ENCODE measurements at places on chromosomes 6 and 20.

- DNase-seq: no peak
Measured at GRCh38 chr6:119352001-119352400, 2.4 kb upstream of the MAN1A1 start.

GRCh38 chr6:18367371-18367770 is 19.8 kb upstream of the RNF144B start:
- no peak for DNase-seq

DNA sequence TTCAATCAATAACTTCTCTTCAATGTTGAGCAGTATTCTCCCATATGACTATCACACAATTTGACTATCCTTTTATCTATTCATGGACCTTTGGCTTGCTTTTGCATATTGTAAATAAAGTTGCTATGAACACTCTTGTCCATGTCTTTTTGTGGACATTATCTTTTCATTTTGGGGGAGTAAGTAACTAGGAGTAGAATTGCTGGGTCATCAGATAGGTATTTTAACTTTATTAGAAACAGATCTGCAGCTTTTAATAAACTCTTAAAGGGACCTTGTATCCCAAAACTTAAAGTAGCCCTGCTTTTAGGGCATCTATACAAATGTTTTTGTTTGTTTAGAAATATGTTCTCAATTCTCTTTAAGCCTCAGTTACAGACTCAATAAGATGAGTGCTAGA is 614.2 kb upstream of the CITED2 start:
- DNase-seq: no peak

DNA sequence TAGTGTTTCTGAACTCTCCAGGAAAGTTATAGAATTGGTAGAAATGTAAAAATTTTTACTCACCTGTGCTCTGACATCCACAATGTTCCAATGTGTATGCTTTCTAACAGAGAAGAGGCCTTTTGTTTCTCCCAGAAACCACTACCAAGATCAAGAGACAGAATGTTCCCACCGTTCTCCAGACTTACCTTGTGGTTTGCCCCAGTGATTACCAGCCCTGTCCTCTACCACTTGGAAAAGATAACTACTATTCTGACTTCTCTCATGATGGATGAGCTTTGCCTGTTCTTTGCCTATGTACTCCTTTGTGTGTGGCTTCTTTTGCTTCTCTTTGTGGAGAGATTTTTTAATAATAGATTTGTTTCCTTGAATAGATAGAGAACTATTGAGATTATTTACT is 173.0 kb upstream of the SCGN start:
- no peak for DNase-seq

GRCh38 chr6:11810039-11810541 is 31.5 kb upstream of the ADTRP start:
- DNase-seq: peak; percentile 69

DNA sequence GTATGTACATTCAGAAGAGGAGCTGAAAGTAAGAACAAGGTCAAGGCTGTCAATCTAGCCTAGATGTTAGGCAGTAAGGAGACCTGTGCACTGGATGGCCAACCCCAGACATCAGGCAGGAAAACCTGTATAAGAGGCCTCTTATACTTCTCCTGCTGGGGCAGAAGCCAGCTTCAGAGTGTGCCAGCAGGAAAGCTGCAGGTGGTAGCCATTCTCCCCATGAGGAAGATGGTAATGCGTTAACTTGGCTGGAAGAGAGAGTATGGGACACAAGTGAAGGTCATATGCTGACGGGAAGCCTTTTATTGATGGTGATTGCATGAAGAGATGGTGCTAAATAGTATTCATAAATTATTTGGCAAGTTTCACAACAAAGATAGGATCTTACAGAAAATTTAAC is 20.6 kb downstream of the NHLRC1 start:
- DNase-seq: no peak

DNA sequence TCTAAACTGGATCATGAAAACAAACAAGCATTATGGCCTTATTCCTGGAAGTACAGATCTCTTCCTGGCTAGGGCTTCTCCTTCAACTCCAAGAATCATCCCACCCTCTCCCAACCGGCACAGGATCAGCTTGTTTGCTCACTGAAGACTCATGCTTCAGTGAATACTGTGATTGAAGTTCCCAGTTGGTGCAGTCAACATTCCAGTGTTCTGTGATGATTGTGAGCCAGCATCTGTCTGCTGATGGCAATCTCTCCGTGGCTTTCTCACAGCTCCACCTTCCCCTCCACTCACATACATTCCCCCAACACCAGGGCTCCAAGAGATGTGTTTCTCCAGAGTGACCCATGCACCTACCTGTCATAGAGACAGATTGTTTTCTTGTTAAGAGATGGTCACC is 421.3 kb upstream of the BTBD3 start:
- DNase-seq: no peak

GRCh38 chr6:61809004-61809595 is 476.9 kb downstream of the KHDRBS2 start:
- DNase-seq: peak; percentile 64

GRCh38 chr6:125994670-125995488 is 8.5 kb downstream of the TRMT11 start:
- DNase-seq: peak; percentile 9

DNA sequence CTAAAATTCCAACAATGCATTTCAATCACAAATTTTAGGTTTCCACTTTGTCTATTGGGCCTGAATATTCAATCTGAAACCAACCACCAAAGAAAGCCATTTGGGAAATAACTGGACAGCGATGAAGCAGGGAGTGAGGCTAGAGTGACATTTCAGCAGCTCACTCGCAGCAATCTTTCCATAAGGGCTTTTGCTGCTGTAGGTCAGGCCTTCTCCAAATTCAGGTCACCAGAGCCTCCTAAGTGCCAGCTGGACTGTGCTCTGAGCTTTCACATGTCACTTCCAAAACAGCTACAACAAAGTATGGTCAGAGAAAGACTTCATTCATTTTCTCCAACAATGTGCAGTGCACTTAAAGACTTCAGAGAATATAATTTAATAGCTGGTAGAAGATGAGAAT is 194.8 kb downstream of the FRK start:
- DNase-seq: no peak

GRCh38 chr6:43644940-43645612 is at the start of gene RSPH9:
Gene RSPH9, plus strand, starts transcription at chr6:43645036. Its CDS starts 63 bp downstream, at chr6:43645099.
- no peak for DNase-seq

DNA sequence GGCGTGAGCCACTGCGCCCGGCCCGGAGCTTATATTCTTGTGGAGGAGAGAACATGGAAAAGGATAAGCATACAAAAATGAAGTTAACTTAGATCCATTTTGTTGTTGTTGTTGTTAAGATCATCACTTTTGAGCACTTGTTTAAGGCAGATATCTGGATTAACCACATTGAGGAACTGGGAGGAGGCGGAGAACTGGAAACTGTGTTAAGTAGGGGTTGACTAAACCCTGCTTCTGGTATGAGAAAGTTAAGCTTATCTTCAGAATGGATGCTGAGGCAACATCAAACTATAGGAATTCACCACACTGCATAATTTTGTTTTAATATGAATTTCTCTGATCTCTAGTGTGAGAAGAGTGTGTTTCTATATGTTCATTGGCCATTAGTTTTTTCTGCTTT is 57.6 kb downstream of the GCNT2 start:
- no peak for DNase-seq

GRCh38 chr6:811191-811590 is 118.3 kb upstream of the EXOC2 start:
- DNase-seq: no peak

DNA sequence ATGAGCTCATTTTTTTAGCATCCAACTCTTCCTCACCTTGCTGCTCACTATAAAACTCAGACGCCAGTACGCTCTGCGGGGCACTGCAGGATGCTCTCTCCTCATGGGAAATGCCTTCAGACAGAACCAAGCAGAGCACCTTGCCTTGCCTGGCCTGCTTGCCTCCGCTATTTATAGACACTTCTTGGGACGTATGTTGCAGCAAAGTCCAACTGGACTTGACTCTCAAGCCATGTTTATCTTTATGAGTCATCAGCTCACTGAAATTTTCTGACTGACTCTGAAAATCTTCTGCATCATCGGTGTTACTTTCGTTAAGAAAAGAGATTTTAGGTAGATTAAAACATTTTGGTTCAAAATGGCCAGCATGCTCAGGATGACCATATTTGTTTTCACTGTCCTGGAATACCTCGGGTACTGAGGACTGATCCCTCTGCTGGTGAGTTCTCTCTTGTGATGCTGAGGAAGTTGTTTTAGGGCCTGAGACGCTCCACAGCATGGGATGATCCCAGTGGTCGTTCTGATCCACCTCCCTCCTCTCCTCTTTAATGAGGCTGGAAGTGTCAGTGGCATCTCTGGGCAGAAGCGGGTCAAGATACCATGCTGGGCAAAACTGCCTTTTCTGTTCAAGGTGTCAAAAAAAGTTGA is 204.5 kb downstream of the KIF16B start:
- no peak for DNase-seq

GRCh38 chr6:36249536-36249935 is 20.3 kb upstream of the PNPLA1 start:
- no peak for DNase-seq

DNA sequence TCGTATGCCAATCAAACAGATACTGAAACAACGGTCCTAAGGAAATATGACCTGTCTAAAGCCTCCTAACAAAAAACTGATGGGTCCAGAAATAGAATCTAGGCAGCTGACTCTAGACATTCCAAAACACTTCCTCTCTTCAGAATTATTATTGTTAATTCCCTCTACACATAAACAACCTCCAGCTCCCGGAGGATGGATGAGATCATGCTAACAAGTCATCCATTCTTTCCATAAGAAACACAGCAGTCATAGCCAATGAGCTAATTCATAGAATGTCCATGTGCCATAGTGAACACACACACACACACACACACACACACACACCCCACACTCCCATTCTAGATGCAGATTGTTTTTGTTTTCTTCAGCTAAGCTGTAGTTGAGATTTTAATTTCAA is 44.3 kb downstream of the HDGFL1 start:
- DNase-seq: no peak

DNA sequence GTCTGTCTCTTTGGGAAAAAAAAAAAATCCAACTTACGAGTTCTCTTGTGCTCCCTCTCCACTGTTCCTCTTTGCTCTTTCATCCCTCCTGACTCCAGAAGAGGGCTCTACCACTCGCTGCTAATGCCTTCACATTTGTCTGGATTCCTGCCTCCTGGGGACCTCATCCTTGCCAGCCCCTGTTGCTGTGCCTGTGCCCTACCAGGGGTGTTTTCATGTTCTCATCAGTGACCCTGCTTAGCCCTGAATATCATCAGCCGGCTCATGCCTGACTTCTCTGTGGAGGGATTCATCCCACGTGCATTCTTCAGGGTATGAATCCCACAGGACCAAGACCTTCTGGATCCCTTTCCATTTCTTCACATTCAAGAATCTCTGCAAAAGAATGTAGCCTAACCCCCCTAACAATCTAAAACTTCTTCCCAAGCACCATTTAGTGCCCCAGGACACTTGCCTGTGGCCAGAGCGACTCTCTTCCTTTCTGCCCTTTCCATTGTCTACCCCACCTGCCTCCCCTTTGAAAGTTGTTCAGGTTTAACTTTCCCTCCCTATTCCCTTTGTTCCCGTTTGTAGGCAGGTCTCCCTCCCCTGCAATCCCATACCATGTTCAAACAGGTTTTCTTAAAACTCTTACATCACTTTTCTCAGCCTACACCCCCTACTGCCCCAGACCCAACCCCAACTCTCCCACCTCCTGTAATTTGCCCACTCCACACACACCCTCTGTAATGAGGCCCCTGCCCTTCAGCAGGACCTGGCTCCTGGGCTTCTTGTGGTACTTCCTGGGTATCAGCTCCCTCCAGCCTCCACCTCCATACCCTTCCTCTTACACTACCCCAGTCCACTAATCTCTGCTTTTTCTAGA is 50.2 kb downstream of the RREB1 start:
- no peak for DNase-seq

DNA sequence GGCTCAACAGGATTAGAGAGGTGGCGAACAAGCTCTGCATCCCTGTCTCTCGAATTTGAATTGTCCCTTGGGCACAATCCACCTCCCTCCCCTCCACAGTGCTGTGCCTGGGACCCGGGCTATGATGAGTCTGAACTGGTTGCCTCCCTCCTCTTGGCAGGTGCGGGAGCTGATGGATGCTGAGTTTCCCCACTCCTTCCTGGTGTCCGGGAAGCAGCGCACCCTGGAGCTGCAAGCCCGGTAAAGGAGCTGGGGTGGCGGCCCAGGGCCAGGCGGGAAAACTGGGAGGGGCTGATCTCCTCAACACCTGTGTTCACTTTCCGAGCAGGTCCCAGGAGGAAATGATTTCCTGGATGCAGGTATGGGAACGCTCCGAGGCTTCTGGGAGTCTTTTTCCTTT is 14.9 kb downstream of the FGD2 start:
- DNase-seq: no peak

DNA sequence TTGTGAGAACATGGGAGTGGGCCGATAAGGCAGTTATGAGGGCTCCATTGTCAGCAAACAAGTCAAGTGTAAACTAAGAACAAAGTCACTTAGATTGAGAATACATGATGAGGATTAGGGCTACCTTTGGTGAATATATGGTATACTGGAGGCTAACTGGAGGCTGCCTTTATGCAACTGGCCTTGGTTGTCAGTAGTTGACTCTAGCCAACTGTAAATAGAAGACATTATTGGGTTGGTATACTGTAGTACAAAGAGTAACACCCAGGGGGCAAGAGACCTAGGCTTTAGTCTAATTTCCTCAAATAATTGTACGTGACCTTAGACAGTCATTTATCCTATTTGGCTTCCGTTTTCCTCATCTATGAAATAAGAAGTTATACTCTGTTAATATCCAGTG is 235.2 kb downstream of the ARID1B start:
- no peak for DNase-seq

- no peak for DNase-seq
Measured at GRCh38 chr6:431504-431903, 40.0 kb downstream of the IRF4 start.

GRCh38 chr20:12786276-12786675 is 222.5 kb upstream of the SPTLC3 start:
- DNase-seq: no peak

DNA sequence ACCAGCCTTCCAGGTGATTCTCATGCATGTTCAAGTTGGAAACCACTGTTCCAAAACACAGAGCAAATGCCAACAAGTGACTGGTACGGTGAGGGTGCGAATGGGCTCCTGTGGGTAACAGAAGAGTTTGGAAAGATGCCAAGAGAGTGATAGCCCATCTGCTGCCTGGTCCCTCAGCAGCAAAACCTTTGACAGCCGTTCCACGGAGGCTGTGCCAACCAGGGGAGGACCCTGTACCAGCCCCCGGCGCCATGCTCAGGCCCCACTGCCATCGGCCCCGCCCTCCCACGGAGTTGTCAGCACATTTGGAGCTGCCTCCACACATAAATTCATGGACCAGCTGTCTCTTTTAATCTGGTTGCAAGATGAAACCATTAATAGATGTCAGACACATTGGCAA is 4.4 kb upstream of the PTPRT start:
- DNase-seq: no peak

GRCh38 chr6:122894791-122895190 is 101.2 kb upstream of the CLVS2 start:
- no peak for DNase-seq

GRCh38 chr20:51760905-51761546 is 7.2 kb downstream of the ATP9A start:
- peak; percentile 16 for DNase-seq
